NCI-H510A (cell line): ENCODE measurements at places on chromosomes 2 and 18.

- DNase-seq = peak; percentile 19
Measured at GRCh38 chr2:37414470-37414949, 70.1 kb downstream of the QPCT start.

- DNase-seq = no peak
Measured at GRCh38 chr2:181937473-181937872, 45.9 kb downstream of the ITPRID2 start.

GRCh38 chr2:14952400-14952963 is 320.0 kb downstream of the LRATD1 start:
- DNase-seq = no peak

DNA sequence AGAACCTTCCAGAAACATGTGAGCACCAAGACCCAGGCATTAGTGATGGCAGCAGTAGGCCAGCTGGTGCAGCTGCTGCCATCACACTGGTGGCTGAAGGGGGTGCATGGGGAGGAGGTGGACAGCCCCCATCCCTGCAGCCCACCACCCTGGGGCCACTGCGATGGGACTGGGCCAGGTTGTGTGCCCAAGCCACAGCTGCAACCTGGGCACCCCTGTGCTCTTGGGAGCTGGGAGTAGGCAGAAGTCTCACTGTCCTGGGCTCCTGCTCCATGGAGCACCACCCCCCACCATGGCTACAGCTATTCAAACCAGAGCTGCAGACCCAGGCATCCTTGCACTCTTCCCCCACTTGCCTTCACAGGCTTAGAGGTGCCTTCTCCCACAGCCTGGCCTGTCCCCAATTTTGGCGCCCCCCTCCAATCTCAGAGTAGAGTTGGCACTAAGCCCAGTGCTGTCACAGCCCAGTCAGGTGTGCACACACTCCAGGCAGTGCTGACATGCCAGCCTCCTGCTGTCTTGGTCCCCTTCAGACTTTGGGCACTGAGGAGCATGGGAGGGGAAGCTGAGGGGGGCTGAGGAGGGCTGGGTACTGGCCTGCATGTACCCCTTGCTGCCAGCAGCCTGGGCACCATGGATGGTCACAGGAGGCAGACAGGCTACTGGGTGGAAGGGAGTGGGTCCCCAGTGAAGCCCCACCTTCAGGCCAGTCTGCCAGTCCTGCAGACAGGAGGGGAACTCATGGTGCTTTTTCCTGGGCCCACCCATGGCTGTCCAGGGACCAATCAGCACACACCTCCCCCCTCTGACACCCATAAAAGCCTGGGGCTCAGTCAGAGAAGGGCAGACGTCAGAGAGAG is 67.1 kb downstream of the CYP26B1 start:
- no peak for DNase-seq

DNA sequence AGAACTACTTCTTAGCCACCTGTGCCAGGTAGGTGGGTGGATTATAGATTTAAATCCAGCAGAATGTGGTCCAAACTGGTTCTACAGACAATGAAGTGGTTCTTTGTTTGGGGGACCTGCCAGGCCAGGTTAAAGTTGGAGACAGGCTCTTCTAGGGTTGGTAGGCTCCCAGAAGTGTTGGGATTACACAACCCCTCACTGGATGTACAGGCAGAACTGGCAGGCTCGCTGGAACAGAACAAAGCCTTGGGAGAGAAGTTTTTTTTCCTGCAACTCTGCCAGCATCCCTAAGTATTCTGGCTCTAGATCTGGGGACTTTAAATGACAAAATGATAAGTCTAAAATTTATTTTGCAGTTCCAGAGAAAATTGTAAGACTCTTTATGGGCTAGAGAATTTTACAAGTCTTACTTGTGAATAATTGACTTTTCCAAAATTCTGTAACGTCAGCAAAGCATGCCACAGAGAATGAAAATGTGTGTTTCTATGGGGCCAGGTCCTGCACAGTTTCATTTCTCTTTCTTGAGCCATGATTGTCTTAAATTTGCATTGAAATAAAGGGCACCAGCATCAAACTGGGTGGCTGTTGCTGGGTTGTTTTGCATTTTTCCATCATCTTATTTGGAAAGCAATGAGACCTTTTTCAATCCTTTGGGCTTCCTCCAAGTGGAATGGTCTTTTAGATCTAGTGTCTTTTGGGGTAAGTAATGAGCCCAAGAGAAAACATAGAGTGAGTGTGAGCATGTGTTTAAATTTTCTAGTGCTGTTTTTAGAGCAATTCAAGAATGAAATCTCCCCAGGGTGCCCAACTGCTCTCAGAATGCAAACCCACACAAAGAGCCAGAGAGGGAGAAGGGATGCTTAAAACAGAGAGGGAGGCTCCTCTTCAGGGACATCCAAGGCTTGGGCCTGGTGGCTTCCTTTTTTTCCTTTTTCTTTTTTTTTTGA is 32.4 kb upstream of the ATL2 start:
- no peak for DNase-seq

- DNase-seq = no peak
Measured at GRCh38 chr2:228771774-228772173, 499.3 kb downstream of the PID1 start.

DNA sequence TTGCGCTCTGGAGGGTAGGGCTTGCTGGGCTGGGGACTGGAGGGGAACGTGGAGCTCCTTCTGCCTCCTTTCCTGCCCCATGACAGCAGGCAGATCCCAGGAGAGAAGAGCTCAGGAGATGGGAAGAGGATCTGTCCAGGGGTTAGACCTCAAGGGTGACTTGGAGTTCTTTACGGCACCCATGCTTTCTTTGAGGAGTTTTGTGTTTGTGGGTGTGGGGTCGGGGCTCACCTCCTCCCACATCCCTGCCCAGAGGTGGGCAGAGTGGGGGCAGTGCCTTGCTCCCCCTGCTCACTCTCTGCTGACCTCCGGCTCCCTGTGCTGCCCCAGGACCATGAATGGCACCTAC is 4.3 kb downstream of the GPR35 start:
- DNase-seq = no peak

DNA sequence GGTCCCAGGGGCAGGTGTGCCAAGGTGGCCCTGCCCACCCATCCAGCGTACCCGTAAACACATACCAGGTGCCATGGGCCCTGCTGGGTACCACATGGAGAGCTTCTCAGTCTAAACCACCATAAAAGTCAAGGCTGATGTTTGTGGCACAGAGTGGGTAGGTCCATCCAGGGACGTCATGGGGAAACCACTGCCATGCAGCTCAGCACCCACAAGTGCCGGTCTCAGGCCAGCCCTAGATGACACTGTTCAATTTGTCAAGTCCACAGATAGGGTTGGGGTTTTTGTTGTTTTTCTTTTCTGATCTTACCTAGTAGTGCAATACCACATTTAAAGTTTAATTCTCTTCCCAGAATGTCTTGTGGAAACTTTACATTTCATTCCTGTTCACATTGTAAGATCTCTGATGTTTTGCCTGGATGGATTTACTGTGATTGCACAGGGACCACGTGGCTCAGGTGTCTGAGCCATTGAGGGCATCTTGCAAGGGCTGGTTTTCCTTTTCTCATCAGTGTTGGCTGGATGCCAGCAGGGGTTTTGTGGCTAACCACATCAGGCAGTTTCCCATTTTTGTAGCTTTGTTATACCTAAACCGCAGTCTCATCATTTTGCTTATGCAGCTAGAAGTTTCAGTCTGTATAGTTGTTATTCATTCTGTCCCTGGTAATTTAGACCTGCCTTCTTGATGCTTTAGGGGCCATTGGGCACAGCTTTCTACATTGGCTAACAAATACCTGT is 64.7 kb downstream of the STK25 start:
- DNase-seq = peak; percentile 47

- DNase-seq = no peak
Measured at GRCh38 chr18:67194886-67195285, 321.6 kb downstream of the DSEL start.
